CD8-positive, alpha-beta memory T cell (primary cell): ENCODE measurements at places on chromosomes 13 and 19. TPM values are rescaled to one million over a fixed set of nuclear protein-coding genes. Genes with fewer than 3 reads are reported as not detected.

Gene CEACAM8
- not detected for total RNA-seq

Gene KLF1
- 0.90 TPM for total RNA-seq

Gene LILRA1
- not detected for total RNA-seq

Gene PSENEN
- total RNA-seq, result 57.8 TPM

Gene SIGLEC6
- not detected for total RNA-seq

Gene SDHAF1
- 21.0 TPM for total RNA-seq

Gene CCDC8
- not detected for total RNA-seq

DNA sequence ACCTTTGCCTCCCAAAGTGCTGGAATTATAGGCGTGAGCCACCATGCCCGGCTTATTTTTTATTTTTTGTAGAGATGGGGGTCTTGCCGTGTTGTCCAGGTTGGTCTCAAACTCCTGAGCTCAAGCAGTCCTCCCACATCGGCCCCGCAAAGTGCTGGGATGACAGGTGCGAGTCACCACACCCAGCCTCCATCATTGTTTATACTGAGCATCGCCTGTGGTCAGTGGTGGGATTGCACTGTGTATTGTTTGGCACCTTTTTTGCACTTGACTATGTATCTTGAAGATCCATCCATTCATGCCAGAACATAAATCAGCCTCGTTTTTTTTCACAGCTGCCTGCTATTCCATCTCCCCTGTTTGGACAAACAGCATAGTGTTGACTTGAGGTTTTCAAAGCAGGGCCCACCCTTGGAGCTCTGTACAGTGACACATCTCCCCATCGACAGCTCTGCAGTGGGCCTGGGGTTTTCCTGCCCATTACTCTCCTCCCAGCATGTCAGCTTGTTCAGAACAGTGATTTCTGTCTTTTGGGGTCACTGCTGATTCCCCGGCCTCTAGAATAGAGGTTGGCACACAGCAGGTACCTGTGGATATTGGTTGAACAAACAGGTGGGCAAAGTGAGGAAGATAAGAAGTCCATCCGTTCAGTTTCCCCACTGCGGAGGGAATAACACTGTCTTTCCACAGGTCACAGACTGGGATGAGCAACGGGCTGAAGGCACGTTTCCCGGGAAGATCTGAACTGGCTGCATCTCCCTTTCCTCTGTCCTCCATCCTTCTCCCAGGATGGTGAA, 8.2 kb upstream of the UPK1A start:
- no peaks in the 10 kb centered on the region for H3K4me1 ChIP-seq
- H3K27me3 ChIP-seq, result no peaks in the 10 kb centered on the region
- peaks cover 32% of the 10 kb centered on the region for H3K36me3 ChIP-seq
- DNase-seq, result no peak
- H3K4me3 ChIP-seq, result no peak overlapping the region

- H3K4me1 ChIP-seq, result no peaks in the 10 kb centered on the region
- H3K36me3 ChIP-seq, result no peaks in the 10 kb centered on the region
- H3K27me3 ChIP-seq, result no peaks in the 10 kb centered on the region
- DNase-seq, result no peak
Observed at GRCh38 chr13:49020940-49021553, 45.3 kb downstream of the FNDC3A start.

DNA sequence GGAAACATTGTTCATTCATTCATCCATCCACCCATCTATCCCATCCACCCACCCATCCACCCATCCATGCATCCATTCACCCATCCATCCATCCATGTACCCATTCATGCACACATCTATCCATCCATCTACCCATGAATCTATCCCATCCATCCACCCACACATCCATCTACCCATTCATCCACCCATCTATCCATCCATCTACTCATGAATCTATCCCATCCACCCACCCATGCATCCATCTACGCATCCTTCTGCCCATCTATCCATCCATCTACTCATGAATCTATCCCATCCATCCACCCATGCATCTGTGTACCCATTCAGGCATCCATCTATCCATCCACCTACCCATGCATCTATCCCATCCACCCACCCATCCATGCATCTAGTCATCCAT, 51.6 kb upstream of the URI1 start:
- no peak overlapping the region for H3K4me3 ChIP-seq
- H3K27me3 ChIP-seq, result no peaks in the 10 kb centered on the region
- no peaks in the 10 kb centered on the region for H3K4me1 ChIP-seq
- H3K27ac ChIP-seq, result no peak overlapping the region
- no peak for DNase-seq

DNA sequence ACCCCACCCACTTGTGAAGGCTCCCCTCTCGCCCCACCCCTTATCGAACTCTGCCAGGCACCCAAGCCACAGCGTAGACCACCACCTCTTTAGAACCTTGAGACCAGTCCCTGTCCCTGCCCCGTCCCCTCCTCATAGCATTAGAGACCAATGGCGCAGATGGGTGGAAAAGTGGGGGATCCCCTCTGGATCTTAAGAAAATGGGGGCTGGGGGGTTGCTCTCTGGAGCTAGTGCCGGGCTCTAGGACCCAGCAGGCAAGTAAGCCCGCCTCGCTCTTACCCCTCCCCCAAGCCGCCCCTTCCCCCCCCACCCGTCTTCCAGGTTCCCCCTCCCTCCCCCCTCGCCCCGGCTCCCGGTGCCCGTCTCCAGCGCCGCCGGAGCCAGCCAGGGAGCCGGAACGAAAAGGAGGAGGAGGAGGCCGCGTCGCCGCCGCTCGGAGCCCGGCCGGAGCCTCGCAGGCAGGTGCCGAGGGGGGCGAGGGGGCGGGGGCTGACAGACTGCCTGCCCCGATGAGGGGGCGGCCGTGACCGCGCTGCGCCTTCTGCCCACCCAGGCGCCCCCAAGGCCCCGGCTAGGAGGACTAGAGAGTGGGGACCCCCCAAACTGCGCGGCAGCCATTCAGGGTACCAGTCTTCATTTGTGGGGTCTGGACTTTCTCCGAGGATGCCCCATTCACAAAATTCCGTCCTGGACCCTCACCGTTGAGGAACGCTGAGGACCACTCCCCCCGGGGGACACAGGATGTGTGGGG, at the start of gene SPRED3:
SPRED3 (plus strand) TSS at position 349 of the 752 bp plus-strand sequence. CDS start 1,606 bp downstream, outside the sequence.
- H3K27me3 ChIP-seq, result no peaks in the 10 kb centered on the region
- no peak for DNase-seq
- H3K36me3 ChIP-seq, result no peaks in the 10 kb centered on the region
- peak within 1 kb of the TSS; percentile 31 for H3K27ac ChIP-seq

DNA sequence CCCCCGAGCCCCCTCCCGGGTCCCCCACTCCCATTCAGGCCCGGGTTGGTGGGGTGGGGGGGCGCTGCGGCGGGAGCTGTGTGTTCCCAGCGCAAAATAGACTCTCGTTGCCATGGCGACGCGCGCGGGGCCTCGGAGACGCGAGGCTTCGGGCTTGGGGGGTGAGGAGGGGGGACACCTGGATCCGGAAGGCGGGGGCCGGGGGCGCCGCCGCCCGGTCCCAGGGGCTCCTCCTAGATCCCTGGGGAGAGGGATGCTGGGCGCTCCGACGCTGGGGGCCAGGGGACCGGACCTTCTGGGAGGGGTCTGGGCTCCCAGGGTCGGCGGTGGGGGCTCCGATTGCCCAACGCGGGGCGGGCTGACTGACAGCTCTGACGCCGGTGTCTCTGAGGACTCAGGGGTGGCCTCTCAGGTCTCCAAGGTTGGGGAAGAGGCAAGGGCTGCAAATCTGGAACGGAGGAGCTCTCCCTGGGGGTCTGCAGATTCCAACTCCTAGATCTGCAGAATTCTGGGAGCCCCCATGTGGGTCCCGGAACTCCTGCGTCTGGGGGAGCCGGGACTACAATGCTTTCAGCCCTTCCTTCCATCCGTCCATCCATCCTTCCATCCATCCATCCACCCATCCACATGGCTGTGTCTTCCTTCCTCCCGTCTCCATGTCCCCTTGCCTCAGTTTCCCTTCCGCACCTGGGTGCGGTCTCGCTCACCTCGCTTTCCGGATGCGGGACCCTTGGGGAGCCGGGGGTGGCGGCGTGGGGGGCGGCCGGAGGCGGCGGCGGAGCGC, 9.1 kb upstream of the SHISA7 start:
- H3K4me1 ChIP-seq, result peaks cover 10% of the 10 kb centered on the region
- no peak overlapping the region for H3K27ac ChIP-seq
- no peaks in the 10 kb centered on the region for H3K36me3 ChIP-seq
- no peak overlapping the region for H3K4me3 ChIP-seq

- no peak overlapping the region for H3K4me3 ChIP-seq
- H3K36me3 ChIP-seq, result no peaks in the 10 kb centered on the region
- no peak for DNase-seq
- no peak overlapping the region for H3K27ac ChIP-seq
- H3K4me1 ChIP-seq, result no peaks in the 10 kb centered on the region
- no peaks in the 10 kb centered on the region for H3K27me3 ChIP-seq
Observed at GRCh38 chr19:6038634-6039405, 60.9 kb upstream of the RANBP3 start.

DNA sequence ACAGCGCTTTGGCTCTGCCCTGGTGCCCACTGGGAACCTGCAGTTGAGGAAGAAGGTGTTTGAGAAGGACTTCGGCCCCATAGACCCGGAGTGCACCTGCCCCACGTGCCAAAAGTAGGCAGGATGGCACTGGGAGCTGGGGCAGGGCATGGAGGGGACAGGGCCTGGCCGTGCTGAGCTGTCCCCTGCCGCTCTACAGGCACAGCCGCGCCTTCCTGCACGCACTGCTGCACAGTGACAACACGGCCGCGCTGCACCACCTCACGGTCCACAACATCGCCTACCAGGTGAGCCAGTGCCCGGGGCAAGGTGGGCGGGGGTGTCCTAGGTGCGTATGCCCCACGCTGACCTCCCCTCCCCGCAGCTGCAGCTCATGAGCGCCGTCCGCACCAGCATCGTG, 5.1 kb upstream of the DNM2 start:
- no peak for DNase-seq
- no peak overlapping the region for H3K4me3 ChIP-seq
- H3K36me3 ChIP-seq, result no peaks in the 10 kb centered on the region
- H3K27me3 ChIP-seq, result no peaks in the 10 kb centered on the region
- no peak overlapping the region for H3K27ac ChIP-seq

DNA sequence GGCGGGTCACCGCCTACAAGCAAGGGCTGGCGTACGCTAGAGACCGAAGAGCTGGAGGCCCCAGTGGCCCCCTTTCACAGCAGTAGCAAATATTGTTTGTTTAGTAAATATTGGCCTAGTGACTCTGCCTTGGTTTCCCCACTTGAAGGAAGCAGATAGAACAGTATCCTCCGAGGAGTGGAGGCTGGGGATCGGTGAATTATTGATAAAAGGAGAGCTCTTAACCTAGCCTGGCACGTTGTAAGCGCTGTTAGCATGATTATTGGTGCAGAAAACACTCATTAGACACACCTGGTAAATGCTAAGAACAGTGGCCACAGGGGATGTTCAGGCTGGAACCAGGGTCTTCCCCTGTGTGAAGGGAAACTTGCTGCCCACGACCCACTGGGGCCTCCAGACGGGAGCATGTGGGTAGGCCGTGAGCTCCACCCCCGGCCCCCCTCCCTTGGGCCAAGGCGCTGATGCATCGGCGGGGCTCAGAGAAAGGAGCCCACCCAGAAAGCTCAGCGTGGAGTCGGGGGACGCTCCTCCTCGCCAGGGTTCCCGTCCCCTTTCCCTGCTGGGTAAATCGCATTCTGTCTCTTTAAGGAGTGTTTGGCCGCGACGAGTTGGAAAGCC, 2.3 kb downstream of the IER2 start:
- H3K27me3 ChIP-seq, result no peaks in the 10 kb centered on the region
- H3K36me3 ChIP-seq, result peaks cover 9% of the 10 kb centered on the region
- peak overlapping the region; percentile 99 for H3K27ac ChIP-seq
- peaks cover 30% of the 10 kb centered on the region for H3K4me1 ChIP-seq

- H3K27me3 ChIP-seq, result peaks cover 4% of the 10 kb centered on the region
- no peak overlapping the region for H3K4me3 ChIP-seq
Observed at GRCh38 chr19:46116121-46116520, 8.4 kb downstream of the IGFL3 start.

DNA sequence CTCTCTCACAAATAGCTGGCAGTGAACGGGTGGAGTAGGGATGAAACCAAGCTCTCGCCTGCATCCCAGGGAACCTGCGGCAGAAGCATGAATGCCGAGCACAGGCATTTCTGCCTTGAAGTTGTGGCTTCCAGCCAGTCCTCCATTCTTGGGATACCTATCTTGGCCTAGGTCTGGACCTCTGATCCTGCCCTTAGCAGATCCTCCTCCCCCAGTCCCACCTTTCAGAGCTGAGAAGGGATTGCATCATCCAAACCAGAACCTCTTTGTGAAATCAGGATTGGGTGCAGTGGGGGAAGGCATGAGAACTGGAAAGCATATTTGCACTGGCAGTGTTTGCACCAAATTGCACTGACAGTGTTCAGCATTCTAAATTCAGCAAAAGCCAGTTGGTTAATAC, 5.8 kb downstream of the ZNF780A start:
- H3K4me1 ChIP-seq, result peaks cover 15% of the 10 kb centered on the region
- no peak overlapping the region for H3K27ac ChIP-seq
- no peak overlapping the region for H3K4me3 ChIP-seq
- DNase-seq, result no peak
- no peaks in the 10 kb centered on the region for H3K27me3 ChIP-seq
- peaks cover 39% of the 10 kb centered on the region for H3K36me3 ChIP-seq

DNA sequence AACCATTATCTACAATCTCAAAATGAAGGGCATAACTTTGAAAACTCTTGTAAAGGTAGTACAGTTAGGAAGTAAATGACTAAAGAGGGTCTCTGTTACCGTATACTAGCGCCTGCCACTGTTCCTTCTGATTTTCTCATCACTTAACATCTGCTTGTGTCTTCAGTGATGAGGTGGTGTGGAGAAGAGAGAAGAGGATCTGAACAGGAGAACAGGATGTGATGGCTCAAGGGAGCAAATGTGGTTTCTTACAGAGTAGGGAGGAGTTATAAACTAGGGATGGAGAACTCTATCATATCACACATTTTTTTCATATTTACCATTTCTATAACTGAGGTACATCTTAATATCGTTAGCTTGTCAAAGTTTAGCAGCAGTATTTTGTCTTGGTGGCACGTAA, 1.1 kb downstream of the KCTD4 start:
- H3K27ac ChIP-seq, result no peak overlapping the region
- no peaks in the 10 kb centered on the region for H3K4me1 ChIP-seq
- no peaks in the 10 kb centered on the region for H3K36me3 ChIP-seq
- no peak overlapping the region for H3K4me3 ChIP-seq
- H3K27me3 ChIP-seq, result no peaks in the 10 kb centered on the region

DNA sequence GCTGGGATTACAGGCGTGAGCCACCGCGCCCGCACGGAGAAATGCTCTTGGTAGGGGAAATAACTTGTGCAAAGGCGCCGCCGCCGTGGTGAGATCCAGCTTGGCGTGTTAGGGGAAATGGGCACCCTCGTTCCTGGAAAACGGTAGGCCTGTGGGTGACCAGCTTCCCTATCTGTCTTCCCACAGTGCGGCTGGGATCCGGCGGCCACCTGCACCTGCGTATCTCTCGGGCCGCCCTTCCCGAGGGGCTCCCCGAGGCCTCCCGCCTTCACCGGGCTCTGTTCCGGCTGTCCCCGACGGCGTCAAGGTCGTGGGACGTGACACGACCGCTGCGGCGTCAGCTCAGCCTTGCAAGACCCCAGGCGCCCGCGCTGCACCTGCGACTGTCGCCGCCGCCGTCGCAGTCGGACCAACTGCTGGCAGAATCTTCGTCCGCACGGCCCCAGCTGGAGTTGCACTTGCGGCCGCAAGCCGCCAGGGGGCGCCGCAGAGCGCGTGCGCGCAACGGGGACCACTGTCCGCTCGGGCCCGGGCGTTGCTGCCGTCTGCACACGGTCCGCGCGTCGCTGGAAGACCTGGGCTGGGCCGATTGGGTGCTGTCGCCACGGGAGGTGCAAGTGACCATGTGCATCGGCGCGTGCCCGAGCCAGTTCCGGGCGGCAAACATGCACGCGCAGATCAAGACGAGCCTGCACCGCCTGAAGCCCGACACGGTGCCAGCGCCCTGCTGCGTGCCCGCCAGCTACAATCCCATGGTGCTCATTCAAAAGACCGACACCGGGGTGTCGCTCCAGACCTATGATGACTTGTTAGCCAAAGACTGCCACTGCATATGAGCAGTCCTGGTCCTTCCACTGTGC, 2.4 kb downstream of the GDF15 start:
- H3K4me1 ChIP-seq, result no peaks in the 10 kb centered on the region
- H3K27me3 ChIP-seq, result peaks cover 22% of the 10 kb centered on the region
- H3K4me3 ChIP-seq, result peak overlapping the region; percentile 45
- peak; percentile 67 for DNase-seq
